Cortex of kidney (tissue), 1 donor: ENCODE measurements at places on chromosomes 1 and 21.

GRCh38 chr1:183841550-183841949, 36.6 kb downstream of the RGL1 start:
- DNase-seq = no peak

DNA sequence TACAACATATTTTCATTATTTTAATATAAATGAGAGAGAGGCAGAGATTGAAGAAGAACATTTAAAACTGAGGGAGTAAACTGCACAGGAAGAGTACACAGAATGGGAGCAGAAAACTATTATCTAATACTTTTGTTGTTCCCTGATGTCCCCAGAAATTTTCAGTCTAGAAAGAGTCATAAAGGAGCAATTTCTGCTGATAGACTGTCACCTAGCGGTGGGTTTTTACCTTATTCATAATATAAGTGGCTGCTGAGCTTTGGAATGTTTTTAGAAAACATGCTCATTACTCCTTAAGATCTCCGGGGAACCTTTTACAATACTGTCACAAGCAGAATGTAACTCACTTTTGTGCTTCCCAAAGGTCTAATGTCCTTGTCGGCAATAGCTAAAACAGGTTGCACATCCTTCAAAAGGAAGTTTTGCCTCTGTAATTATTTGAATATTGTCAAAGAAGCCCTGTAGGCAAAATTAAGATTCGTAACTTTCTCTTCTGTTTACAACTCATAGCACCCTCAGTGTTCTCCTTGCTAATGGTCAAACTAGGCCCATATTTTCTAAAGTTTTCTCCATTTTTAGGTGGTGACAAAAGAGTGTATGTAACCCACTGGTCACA, 4.9 kb upstream of the NPL start:
- DNase-seq = no peak

GRCh38 chr1:228471762-228472398, 15.3 kb upstream of the RNF187 start:
- no peak for DNase-seq

- DNase-seq = no peak
Observed at GRCh38 chr1:221439008-221439746, 302.7 kb downstream of the DUSP10 start.

DNA sequence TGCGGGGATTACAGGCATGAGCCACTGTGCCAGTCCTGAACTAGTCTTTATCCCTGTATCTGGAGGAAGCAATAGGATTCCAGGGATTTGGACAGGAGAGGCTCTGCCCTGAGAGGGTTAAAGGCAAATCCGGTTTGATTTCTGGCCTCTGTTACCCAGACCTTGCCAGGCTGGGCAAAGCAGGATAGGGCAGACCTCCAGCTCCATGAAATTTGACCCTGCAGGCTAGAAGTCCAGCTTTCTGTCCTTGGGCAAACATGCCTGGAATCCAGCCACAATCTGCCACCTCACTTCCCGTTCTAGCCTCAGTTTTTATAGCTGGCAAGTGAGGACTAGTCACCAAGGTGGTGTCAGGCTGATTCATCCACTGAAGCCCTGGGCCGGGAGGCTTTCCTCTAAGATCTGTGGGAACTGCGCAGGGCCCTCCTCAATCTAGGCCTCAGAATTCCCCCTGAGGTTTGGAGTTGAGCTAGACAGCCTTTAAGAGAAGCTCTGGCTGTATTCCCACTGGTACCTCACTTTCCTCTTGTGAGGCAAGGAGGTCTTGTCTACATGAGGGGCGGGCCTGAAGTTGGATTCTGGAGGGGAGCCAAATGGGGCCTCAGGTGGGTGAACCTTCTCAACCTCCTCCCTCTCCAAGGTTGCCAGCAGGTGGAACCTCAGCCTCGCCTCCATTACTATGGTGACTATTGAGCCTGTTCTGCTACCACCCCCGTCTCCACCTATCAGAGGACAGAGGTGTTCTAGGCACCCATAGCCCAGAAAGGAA, 7.0 kb upstream of the P3R3URF start:
- DNase-seq = no peak

GRCh38 chr1:47618222-47618720, 180.4 kb downstream of the FOXD2 start:
- DNase-seq = no peak

GRCh38 chr1:220342853-220343252, 70.6 kb upstream of the RAB3GAP2 start:
- DNase-seq = no peak

GRCh38 chr1:110166861-110167260, 16.6 kb downstream of the SLC6A17 start:
- no peak for DNase-seq

DNA sequence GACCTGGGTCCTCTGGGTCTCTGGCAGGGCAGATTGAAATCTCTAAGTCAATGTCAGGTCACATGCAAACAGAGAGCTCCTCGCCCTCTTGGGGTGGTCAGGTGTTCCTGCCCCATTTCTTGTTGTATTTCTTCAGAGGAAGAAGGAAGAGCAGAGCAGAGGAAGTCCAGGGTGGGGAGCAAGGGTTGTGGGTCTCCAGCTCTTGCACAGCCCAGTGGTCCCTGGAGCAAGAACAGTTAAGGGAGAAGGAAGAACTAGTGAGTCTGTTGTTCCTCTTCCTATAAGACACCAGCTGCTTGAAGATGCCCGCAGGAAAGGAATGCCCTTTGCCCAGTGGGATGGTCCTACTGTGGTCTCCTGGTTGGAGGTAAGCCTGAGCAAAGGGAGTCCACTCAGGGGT, 26.3 kb downstream of the MYOG start:
- DNase-seq = no peak

DNA sequence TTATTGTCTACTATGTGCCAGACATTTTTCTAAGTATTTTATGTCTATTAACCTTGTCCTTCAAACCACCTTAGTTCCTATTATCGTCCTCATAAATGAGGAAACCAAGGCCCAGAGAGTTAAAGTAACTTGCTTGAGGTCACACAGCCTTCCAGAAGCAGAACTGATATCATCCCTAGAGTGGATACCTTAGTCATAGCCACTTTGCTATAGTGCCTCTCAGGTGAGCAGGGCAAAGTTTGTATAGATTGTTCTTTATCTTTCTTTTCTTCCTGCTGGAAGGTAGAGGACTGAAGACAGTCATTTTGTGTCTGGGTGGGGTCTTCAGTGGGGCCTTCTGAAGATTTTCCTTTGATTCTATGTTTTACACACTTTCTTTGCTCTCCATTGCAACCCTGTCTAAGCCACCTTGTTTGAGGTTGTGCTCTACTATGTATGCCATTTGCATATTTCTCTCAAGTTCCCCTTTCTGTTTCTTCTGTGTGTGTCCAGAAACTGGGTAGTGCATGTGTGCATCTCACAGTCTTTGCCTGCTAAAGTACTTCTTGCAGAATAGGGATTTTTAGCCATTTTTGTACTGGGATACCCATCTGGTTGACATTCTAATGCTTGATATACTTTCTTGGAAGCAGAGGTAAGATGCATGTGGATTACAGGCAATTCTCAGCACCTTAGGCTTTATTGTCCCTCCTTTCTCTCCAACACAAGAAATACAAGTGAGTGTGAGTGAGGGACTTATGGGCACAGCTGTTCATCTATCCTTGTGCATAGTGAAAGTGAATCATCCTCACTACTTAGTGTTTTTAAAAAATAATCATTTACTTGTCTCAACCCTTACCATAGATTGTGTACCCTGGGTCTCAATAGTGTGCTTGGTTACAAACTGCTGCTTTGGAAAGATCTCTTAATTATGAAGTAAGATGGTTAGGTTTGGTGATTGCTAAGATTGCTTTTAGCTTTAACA, 207.6 kb upstream of the HMCN1 start:
- DNase-seq = no peak

DNA sequence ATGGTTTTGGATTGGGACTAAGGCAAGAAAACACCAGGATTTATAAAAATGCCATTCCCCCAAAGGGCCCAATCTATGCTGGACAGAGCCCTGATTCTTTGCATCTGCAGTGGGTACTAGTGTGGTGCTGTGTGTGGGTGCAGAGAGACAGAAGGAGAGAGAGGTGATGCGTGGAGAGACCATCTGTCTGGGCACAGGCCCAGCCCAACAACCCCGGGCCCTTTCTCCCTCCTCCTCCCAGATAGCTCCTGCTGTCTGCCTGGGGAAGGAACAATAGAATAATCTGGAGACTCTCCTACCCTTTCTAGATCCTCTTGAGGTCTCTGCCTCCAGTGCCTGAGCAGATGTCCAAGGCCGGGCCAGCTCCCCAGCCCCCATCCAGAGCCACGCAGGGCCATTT, 15.1 kb downstream of the KIAA1614 start:
- no peak for DNase-seq

GRCh38 chr1:238281418-238281817, 390.7 kb upstream of the ZP4 start:
- no peak for DNase-seq

DNA sequence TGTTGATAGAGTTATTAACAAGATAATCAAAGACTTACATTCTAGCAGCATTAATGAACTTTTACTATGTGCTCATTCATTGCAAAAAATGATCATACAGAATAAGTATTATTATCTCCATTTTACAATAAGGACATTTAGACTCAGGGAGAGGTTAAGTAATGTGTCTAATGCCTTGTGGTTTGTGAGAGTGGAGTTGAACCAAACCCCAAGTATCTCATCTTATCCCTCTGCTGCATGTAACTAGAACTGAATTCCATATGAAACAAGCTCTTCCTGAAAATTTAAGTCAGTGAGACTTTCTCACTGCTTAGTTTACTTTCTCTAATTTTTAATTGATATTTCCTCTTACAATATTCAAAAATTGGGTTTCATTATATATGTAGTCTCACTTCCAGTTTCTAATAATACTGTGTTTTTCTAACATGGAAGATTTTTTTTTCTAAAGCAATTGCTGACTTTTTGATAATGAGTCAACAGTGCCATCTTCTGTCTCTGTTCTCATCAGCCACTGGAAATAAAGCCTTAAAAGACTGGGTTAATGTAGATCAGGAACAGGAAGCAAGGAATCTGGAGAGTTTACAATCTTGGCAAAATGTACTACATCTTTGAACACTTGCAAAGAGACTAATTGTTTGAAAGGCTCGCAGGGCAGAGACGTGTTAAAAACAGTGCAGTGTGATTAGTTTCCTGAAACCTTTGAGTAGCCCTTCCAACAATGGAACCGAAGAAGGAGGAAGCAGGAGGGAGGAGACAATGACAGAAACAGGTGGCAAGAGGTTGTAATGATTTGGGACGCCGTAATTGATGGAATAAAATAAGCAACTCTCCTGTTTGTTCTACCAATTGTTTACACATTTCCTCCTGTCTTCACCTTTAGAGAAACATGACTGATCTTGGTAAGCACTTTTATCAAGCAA, 567.6 kb downstream of the MRPL39 start:
- DNase-seq = no peak

GRCh38 chr1:24393892-24394291, 19.7 kb downstream of the STPG1 start:
- no peak for DNase-seq

GRCh38 chr1:3902111-3902511, 2.0 kb upstream of the C1orf174 start:
- no peak for DNase-seq

- no peak for DNase-seq
Observed at GRCh38 chr1:175394739-175395138, 202.2 kb upstream of the KIAA0040 start.

DNA sequence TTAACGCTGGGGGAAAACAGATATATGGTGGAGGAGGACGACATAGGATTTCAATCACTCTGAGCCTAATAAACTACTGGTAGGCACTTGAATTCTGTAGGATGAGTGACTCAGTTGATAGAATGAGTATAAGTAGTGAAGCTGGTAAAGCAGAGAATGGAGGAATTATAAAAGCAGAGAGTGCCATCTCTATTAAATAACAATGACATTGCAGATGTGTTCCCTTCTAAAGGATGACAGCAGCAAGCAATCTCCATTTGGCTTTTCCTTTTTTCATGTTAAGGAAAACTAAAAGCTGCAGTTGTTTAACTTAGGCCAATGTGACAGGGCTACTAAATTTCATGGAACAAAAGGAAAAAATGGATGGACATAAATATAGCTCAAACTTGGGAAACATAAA, 17.5 kb downstream of the ZBTB8OS start:
- no peak for DNase-seq
